ENCODE measurements at places on chromosomes 5 and 9.
A peak's percentile ranks its signal among the peaks of the same experiment; 100 is the strongest.

DNA sequence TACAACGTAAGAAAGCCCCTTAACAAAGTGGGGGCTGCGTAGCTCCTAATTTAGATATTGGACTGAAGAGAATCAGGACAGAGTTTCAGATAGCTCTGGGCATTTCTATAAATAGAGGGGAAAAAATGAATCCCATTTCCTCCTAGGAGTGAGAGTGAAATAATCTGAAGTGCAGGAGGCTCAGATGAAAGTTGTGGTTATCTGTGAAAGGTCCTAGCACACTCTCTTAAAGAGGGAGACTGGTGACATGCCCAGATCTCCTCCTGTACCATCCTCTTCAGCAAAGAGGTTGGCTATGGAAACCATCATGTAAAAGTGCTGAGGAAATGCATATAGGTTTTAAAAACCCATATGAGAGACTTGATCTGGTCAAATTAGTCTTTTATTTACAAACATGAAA lies 143.4 kb downstream of the GABRB2 start:
- DNase-seq, result no peak

- DNase-seq, result no peak
Observed at GRCh38 chr5:86679529-86679928, 61.8 kb downstream of the COX7C start.

GRCh38 chr9:107874591-107875369 lies 385.2 kb upstream of the KLF4 start:
- no peak for DNase-seq

GRCh38 chr5:68734781-68735180 lies 359.0 kb upstream of the SLC30A5 start:
- DNase-seq, result no peak

GRCh38 chr5:149172261-149172660 lies 31.0 kb downstream of the ABLIM3 start:
- DNase-seq, result no peak

DNA sequence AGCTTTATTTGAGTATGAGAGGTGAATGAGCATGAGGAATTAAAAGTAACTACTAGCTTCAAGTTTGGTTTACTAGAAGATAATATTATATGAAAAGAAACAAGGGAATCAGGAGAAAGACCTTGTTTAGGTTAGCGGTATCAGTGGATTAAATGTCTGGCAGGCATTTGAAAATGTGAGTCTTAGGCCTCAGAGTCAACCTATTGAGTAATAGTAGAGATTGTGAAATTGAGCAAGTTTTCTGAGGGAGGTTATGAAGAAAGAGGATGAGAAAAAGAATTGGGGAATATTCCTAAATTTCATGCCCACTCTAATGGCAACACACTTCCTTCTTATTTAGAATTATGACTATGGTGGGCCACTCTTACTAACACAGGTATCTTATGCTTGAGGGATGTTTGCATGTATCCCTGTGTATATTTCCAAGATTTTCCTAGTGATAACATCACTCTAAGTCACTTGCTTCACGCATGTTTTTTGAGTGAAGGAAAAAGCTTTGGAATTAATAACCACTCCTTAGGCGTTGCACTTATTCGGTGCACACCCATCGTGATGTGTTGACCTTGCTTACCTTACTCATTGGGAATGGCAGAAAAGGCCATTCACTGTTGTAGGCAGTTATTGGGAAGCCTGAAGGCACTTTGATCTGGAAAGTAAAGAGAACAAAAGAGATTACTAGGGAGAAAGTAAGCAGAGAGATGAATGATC lies 8.2 kb upstream of the ELL2 start:
- no peak for DNase-seq

DNA sequence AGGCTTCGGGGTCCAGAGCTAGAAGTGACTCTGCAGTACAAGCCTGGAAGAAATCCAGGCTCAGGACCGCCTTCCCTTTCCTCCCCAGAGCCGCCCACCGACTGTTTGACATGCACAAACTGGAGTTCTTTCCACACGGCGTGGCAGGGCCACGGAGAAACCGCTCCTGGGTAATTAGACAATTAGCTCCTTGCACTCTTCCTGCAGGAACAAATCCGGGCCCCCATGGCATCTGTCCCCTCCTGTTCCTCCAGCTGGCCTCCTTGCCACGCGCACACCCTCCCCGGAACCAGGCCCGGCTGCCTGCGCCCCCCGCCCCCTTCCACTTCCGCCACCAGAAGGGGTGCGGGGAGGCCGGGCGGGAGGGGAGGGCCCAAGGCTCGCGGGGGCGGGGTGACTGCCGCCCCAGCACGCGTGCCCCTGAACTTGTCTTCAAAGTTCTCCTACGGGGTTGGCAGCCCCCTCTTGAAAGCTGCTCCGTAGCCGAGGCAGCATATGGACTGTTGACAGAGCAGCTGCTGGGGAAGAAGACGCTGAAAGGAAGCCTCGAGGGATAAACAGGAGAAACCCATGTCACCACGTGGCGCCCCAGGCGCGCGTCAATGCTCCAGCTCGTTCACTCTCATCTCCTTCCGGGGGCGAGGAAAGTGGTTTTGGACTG lies 74.3 kb downstream of the SEC61B start:
- DNase-seq, result no peak

DNA sequence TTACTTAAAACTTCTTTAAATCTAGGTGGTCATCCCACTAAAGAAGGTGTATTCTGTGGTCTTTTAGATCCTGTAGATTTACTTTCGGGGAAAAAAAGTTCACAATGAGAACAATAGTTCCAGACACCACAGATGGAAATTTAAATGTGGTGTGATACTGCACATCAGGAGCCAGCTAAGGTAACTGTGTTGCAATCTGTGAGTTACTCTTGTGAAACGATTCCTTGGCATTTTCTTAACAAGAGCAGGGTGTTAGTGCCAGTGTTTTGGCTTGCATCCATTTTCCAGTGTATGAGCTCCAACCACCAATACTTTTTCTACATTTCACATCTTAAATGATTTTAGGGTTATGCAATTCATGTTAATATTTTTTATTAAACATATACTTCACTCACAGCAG lies 674.5 kb downstream of the CETN3 start:
- no peak for DNase-seq

- no peak for DNase-seq
Observed at GRCh38 chr5:180669661-180670060, 20.3 kb upstream of the FLT4 start.

DNA sequence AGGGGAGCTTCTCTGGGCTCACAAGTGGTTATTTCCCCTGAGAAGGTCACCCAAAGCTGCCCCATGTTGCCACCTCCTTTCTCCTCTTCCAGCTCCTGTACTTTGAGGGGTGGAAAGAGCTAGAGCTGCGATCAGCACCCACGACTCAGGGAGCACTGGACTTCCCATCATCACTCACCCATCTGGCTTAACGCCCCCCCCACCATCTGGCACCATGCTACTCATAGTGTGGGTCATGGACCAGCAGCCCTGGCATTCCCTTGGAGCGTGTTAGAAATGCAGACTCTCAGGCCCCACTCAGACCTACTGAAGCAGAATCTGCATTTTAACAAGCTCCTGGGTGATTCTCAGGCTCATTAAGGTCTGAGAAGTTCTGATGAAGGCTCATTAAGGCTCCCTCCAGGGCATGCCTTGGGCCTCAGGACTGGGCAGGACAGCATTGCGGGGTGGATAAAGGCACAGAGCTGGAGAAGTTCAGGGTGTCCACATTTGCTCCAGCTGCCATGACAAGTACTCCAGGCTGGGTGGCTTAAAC lies 67.3 kb downstream of the GALNT12 start:
- DNase-seq, result no peak

- no peak for DNase-seq
Observed at GRCh38 chr5:98602534-98603112, 170.8 kb upstream of the RGMB start.

DNA sequence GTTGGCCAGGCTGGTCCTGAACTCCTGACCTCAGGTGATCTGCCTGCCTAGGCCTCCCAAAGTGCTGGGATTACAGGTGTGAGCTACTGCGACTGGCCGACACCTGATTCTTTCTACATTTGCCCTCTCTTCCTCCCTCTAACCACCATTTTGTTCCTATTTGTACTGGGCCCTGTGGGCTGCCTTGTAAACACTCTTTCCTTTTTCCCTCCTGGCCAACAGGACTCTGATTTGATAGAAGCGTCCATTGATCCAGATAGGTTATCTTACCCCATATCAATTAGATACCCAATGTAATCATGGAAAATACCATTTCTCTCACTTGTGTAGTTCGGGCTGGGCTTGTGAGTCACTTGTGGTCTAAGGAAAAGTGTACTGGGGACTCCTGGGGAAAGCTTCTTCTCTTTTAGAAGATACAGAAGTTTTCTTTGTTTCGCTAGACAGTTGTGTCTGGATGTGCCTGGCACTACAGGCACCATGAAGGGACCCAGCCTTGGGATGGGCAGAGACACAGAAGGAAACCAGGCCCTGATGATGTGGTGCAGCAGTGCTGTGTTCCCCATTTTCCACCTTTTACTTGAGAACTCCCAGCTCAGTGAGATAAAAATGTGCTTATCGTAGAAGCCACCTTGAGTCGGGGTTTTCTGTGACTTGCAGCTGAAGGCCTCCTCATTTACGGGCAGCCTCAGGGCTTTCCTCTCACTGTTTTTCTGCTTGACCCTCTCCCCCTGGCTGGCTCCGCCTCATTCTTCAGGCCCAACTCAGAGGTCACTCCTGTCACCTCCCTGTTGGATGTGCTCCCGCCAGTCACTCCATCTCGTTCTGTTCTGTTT lies 32.8 kb upstream of the CPEB4 start:
- DNase-seq, result no peak

GRCh38 chr9:76516871-76517270 lies 57.9 kb downstream of the GCNT1 start:
- no peak for DNase-seq

DNA sequence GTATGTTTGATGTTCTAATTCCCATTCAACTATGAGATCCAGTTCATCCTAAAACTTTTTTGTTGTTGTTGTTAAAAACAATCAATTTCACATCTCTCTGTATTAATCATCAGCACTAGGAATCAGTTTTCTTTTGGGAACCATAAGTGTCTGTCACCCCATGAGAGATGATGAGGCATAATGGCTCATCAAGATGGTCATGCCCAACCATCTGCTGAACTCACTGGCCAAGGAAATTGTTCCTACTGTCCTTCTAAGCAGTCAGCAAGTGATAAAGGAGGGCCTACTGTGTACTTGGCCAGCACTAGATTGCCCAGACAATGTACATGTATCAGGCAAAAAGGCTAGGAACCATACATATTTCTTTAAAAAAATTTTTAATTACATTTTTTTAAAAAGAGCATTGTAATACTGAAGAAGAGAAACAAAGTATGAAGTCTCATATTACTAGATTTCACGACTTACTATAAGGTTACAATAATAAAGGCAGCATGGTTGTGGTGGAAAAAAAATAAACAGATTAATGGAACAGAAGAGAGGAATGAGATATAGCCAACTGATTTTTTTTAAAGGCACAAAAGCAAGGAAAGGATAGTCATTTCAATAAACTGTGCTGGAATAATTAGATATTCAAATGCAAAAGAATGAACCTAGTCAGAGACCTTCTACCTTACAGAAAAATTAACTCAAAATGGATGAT lies 458.3 kb downstream of the SPOCK1 start:
- no peak for DNase-seq

- no peak for DNase-seq
Observed at GRCh38 chr5:141725891-141726290, 43.9 kb upstream of the ARAP3 start.

GRCh38 chr9:93670208-93671019 lies 94.0 kb downstream of the PHF2 start:
- peak; percentile 14 for DNase-seq

DNA sequence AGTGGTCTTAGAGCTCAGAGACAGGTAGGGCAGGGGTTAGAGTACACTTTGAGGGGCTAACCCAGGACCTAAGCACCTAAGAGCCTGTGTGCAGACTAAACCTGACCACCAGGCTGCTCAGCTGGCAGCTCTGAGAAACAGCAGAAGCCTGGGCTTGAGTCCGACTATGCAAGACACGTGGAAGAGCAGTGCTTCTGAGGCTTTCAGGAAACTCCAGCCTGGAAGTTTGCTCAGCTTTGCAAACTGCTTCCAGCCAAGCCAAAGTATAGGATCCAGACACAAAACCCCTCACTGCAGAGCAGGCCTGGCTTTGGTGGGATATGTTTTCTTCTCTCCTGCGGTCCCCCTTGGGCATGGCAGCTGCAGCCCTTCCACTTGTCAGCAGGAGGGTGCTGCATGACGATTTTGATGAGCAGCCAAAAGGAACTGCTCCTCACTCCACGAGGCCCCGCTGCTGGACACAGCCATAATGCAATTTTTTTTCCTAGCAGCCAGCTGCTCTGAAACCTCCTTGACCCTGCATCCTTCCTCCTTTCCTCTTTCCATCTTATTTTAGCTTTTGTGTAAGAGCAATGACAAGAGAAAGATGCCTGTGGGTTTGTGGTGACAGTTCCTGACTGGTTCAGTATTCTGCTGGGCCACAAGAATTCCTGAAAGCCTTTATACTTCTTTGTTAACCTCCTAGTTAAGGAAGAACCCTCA lies 123.1 kb downstream of the LIFR start:
- no peak for DNase-seq

DNA sequence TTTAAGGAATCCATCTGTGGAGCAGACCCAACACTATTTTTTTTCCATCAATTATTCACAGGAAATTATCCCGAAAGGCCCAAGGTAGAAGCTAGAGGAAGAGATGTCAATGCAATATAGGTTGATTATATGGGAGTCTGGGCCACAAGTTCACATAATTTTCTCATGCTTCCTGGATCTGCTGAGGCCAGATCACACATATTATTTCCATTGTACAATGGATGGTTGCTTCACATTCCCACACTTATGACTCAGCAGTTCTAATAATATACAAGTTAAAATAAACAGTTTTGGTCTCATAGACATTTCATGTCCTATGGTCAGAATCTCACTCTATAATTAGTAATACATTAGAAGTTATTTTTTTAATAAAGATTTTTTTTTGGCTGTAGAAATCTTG lies 66.0 kb upstream of the PTPRD start:
- no peak for DNase-seq

All from breast epithelium (tissue), 4 donors.